NCI-H526 (cell line): ENCODE measurements at places on chromosomes 4 and X.

DNA sequence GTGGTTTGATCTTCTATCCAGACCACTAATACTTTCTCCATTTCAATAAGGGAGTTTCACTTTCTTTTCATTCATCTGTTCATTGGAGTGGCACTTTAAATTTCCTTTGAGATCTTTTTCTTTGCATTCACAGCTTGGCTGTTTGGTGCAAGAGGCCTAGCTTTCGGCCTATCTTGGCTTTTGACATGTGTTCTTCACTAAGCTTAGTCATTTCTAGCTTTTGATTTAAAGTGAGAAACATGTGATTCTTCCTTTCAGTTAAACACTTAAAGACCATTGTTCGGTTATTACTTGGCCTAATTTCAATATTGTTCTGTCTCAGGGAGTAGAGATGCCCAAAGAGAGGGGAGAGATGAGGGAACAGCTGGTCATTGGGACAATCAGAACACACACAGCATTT, 24.3 kb downstream of the CXCL13 start:
- DNase-seq, result no peak

- no peak for DNase-seq
These were observed 25.4 kb downstream of the EIF4E start for GRCh38 chr4:98903561-98903960.

GRCh38 chrX:100368167-100368566, 41.9 kb downstream of the PCDH19 start:
- DNase-seq, result peak; percentile 55

DNA sequence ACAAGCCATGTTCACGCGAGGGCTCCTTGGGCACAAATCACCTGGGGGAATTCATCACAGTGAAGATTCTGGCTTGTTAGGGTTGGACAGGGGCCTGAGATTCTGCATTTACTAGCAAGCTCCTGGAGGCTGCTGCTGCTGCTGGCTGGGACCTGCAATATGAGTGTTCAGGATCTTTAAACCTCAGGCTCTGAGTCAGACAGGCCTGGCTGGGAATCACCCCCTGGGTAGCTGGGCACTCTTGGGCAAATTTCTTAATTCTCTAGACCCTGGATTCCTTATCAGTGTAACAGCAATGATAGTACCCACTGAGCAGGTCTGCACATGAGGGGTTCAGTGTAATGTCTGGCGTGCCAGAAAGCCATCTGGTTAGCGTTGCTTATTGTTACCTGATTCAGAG, 101.5 kb downstream of the DHX15 start:
- DNase-seq, result no peak

DNA sequence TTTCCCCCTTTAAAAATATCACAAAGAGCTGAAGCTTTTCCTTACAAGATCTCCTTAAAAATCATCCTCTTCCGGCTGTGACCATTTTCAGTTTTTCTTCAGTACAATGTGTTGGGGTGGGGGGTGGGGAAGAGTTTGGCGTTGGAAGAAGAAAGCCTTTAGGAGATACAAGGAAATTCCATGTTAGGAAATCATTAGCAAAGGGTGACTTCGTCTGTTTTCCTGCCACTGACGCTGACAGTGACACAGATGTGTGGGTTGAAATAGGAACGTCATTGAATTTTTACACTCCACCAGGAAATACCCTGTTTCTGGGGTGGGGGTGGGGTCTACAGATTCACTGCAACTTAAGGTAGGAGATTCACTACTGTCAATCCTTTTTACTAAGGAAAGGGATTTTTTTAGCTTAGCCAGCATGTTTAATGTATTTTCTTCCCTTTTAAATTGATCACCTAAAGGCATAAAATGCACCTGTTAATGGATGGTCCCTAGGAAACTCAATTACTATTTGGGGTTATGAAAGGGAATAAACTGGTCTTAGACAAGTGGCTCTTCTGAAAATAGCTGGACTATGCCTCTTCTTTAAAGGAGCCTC, 3.9 kb downstream of the MAMLD1 start:
- no peak for DNase-seq

DNA sequence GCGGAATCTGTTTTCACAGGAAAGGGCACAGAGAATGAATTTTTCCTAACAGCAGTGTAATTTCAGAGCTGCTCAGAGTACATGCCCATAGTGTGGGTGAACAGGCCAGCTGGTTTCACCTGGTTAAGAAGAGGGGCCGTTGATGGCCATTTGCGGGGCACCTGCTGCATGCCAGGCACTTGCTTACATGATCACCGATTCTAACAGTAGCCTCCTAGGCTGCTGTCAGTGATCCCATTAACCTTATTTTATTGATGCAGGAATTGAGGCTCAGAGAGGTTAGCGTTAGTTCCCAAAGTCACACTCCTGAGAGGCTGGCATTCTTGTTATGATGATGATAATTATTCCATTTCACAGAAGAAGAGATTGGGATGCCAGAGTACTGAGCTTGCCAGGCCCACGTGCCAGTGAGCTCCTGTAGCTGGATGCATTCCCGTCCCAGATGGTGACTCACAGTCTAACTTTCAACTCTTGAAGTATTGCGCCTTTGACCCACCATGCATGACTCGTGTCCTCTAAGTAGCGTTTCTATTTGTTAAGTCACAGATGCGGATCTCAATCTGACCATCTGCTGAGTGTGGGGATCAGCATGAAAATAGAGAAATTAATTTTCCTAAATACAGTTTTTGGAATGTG, 76.5 kb downstream of the PSAPL1 start:
- DNase-seq, result no peak

GRCh38 chrX:21373637-21374162, 518 bp upstream of the CNKSR2 start:
- peak; percentile 81 for DNase-seq

- DNase-seq, result no peak
These were observed 61.1 kb downstream of the DCLK2 start for GRCh38 chr4:150139297-150139865.

DNA sequence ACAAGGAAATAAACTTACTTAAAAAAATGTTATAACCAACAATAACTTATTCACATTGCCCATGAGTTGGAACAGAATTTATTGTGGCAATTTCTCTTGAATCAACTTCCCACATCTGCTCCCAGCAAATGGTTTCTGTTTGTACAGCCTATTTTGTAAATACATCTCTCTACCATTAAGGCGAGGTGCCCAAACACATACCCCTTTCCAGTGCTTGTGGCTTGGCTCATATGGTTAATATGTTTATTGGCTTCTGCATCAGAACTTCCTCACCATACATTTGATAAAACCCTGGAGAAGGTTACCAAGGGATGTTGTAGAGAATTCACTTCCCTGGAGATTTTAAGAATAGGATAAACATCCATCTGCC, 207.1 kb downstream of the SOWAHB start:
- no peak for DNase-seq

DNA sequence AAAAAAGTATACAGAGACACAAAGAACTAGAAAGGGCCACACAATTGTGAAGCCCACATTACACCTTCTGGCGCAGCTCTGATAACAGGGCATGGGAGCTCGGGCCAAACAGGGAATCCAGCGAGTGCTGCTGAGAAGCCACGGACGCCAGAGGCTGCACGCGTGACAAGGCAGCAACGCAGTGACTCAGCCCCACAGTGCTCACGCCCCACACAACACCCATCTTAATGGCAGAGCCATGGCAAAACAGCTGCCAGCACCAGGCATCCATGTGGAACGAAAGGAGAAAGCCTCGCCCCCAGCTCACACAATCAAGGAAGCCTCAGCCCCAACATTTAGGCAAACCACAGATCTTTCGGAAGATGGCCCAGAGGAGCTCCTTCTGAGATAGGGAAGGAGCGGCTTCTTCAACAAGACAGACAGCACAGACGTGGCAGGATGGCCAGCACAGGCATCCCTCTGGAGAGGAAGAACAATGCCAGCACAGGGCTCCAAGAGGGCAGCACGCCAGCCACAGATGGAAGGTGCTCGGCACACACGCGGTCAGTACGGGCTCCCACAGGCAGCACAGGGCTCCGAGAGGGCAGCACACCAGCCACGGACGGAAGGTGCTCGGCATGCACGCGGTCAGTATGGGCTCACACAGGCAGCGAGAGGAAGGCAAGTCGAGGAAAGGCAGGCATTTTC, 33.1 kb downstream of the GAK start:
- DNase-seq, result no peak

- no peak for DNase-seq
These were observed 41.6 kb downstream of the BEX3 start for GRCh38 chrX:103417933-103418332.

DNA sequence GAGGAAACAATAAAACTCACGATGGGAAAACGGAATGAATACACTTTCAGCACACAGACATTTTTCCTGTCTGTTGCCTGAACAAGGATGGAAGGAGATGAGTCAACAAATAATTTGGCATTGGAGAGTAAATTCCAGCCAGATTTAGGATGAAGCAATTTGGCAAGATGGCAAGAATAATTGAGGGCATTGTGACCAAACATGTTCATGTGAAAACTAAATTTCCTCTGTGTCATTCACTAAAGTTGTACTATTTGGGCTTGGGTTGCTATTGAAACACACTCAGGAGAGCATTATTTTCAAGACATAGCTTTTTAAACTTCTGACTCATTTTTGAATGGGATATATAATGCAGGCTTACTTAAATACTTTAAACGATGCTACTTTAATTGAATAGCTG, 1614.4 kb downstream of the PCDH19 start:
- DNase-seq, result no peak

GRCh38 chr4:144202081-144202480, 61.6 kb upstream of the GYPA start:
- DNase-seq, result no peak

DNA sequence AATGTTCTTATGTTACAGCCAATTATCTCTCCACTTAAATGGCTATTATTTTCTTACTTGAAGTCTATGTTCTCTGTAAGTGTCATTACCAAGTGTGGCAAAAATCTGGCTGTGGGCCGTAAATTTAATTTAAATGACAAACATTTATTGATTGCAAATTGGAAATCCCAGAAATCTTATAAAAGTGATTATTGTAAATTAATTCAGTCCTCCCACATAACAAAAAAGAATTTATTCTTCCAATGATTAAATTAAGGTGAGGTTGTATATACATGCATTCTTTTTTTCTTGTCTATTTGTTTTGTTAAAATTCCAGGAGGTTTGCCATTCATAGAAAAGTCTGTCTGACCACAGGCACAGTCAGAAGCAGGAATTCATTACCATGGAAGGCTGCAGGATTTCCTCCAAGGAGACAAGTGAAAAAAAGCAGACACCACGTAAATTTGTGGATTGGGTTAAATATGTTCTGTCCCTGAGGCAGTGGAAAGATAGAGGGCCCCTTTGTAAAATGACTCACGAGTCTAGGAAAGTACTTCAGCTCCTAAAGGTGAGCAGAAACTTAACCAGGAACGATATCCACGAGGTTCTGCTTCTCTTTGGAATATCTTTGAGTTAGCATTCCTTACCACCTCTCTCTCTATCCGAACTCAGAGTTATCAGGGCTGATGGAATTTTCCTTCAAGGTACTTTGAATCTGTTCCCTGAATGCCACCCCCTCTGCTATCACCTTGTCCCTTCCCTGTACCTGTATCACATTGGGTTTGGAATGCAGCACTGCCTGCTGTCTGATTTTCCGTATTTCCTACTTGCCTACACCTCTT, 10.7 kb downstream of the PPARGC1A start:
- no peak for DNase-seq

DNA sequence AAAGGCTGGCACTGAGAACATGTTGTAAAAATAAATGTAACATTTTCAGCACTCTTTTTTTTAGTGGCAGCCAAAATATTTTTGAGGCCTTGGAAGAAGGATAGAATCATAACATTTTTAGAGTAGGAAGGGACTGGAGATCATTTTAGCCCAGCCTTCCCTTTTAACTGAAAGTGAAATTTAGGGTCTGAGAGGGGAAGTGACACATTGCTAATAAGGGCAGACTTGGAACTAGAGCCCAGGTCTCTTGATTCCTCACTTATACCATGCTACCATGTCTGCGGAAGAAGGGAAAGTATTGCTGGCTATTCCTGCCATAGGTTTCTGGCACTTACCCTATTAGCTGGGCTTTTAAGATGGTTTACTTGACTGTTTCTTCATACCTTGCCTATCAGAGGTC, 4.8 kb downstream of the WDR44 start:
- no peak for DNase-seq

DNA sequence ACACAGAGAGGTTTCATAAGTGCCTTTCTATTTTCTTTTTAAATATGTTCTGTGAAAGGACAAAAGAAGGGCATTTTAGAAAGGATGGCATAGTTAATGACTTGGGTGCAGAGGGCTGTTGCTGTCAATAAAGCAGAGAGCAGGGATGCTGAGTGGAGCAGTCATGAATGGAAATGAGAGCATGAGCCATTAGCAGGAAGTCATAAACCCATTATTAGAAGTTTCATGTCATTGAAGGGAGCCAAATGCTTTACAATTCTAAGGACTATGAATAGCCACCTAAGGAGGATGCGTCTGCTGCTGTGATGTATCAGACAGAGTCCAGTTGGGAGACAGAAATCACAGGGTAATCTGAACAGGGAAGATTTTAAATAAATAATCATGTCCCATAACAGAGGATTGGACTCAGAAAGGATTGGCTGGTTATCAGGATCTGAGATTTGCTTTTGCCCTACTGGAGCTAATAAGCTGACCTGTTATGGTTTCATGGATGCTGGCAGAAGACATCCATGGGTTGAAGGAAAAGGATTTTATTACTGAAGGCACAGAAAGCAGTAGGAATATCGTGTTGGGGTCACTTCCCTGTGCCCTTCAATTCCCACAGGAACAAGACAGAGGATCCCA, 47.5 kb upstream of the WDR19 start:
- DNase-seq, result no peak
